ENCODE measurements at places on chromosomes 16 and 17. TPM values are rescaled to one million over a fixed set of nuclear protein-coding genes. Genes with fewer than 3 reads are reported as not detected.

CHST4 gene
- total RNA-seq, result 12.1 TPM

TNRC6C gene
- 28.9 TPM for total RNA-seq

KRT28 gene
- total RNA-seq, result not detected

C17orf100 gene
- 1.6 TPM for total RNA-seq

GPRC5C gene
- total RNA-seq, result 17.1 TPM

HID1 gene
- total RNA-seq, result 15.1 TPM

KRT25 gene
- total RNA-seq, result not detected

CNTROB gene
- total RNA-seq, result 30.0 TPM

DNA sequence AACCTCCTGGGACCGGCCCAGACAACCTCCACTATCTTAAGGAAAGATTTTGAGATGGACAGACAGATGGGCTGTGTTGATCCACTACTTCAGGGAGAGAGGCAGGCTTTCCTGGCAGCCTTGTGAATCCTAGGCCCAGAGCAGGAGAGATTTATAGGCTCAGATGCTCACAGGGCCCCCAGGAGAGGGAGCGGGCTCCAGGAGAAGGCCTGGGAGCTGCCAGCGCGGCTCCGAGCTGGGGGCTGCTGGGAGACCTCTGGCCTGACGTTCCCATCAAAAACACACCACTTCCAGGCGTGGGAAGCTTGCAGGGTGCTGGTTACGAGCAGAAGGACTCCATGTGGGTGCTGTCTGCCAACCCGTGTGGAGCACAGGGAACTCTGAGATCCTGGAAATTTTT lies 53.2 kb downstream of the MYH11 start:
- no peak for DNase-seq

DNA sequence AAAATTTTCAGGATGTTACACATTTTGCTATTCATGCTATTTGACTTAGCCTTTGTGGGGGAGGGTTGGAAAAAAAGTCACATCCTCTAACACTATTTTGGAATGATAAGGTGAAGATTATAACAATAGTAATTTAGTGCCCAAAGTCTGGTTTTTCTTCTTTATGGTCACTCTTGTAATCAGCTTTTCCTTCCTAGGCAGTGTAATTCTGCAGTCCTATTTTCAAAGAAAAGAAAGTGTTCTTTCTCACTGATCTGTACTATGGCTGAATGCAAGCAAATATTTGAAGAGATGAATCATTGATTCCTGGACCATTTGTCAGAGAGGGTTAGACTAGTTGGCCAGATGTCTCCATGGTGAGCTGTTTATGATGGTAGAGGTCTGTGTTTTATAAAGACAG lies 8.4 kb downstream of the RSPRY1 start:
- no peak for DNase-seq

DNA sequence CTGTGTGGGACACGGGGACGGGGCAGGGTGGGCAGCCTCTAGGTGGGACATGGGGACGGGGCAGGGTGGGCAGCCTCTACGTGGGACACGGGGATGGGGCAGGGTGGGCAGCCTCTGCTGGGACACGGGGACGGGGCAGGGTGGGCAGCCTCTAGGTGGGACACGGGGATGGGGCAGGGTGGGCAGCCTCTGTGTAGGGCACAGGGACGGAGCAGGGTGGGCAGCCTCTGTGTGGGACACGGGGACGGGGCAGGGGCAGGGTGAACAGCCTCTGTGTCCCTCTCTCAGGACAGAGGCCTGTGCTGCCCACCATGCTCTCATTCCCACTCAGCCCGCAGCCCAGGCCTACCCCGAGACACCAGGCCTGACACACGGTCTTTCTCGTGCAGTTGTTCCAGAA lies 16.9 kb upstream of the MRPL38 start:
- DNase-seq, result no peak

DNA sequence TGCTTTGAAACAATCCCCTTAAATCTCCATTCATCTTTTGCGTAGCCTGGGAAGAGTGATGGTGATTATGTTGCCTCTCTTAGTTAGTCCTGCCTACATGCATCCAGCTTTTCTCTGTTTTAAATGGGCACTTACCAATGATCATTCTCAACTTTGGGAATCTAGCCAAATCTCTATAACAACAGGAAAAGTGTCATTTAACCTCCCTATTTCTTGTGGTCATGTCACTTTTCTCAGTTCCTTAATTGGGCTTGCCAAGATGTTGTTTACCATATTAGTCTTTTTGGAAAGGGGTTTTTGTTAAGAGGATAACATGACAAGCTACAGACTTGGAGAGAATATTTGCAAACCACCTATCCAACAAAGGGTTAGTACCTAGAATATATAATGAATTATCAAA lies 15.6 kb upstream of the CLEC10A start:
- no peak for DNase-seq

DNA sequence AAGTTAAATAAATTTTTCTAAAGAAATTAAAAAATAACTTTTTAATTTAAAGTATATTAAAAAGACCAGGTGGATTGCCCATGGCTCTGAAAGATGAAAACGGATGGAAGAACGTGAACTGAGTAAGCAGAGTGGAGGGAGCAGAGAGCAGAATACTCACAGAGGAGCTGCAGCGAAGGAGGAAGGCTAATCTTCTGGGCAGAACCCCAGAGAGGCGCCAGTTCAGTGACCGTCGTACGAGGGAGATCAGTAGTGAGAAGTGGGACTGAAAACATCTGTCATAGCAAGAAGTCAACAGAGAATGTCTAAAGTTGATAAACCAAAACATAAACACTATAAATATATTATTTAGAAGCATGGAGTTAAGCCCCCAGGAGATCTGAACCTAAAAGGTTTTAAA lies 34.9 kb downstream of the UBE2G1 start:
- DNase-seq, result no peak

GRCh38 chr17:64148699-64149098 lies 18.8 kb upstream of the ERN1 start:
- no peak for DNase-seq

- DNase-seq, result no peak
Observed at GRCh38 chr16:58532414-58532813, 17.1 kb downstream of the SETD6 start.

- DNase-seq, result no peak
Observed at GRCh38 chr17:11205659-11206058, 35.4 kb upstream of the SHISA6 start.

DNA sequence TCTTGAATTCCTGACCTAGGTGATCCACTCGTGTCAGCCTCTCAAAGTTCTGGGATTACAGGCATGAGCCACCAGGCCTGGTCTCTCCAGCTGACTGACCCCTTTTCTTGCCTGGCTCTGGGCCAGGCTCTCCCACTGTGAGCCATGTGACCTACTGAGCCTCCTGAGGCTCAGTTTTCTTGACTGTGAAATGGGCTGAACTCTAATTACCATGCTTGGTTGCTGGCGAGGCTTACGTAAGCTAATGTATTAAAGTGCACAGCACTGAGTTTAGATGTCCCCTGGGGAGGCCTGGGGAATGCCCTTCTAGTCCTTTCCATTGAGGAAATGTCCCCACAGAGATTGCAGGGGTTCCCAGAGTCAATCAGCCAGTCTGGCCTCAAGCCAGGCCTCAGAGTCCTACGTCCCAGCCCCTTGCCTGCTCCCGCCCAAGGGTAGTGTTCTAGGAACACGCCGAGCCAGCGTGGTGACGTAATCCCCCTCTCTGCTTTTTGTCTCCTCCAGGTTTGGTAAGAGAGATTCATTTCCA lies 45.8 kb upstream of the LGALS9 start:
- no peak for DNase-seq

DNA sequence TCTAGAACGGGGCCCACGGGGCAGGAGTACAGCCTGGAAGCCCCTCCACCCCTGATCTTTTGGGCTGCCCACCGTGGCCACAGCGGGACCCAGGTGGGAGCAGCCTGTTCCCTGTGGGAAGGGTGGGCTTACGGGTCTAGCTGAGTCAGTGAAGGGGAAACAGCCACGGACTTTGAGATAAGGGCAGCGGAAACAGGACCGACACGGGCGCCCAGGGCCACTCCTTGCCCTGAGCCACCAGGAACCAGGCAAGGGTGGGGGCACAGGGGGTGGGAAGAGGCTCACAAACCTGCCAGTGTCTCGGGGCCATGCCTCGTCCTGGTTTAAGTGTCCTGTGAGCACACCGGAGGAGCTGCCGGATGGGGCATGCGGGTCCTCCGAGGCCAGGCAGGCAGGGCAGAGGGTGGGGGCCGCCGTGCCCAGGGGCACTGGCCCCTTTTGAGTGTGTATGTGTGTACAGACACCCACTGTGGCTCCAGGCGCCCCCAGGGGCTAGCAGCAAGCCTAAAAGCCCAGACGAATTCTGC lies 47.6 kb upstream of the PVALEF start:
- DNase-seq, result no peak

DNA sequence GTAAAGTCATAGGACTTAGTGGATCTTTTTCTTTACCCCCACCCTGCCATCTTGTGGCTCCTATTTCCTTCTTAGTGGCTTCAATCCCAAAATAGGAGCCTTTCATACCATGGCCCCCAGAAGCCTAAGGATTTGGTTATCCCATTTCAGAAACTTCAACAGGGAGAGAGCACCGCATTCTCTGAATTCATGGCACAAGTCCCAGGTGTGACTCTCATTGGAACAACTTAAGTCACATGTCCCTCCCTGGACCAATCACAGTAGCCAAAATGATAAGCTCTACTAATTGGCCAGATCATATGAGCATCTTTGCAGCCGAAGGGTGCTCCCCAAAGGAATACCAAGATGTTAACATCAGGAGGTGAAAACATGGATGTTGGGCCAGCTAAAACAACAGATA lies 43.2 kb downstream of the AXIN2 start:
- DNase-seq, result no peak

GRCh38 chr17:34579017-34579946 lies at the start of gene TMEM132E:
Gene TMEM132E, plus strand, starts transcription at chr17:34579582. Its CDS starts 1,495 bp downstream, at chr17:34581077.
- no peak for DNase-seq

- peak; percentile 92 for DNase-seq
Observed at GRCh38 chr17:81702934-81703746, at the start of gene MRPL12. Gene MRPL12, plus strand, starts transcription at chr17:81703367. Its CDS starts 135 bp downstream, at chr17:81703502.

DNA sequence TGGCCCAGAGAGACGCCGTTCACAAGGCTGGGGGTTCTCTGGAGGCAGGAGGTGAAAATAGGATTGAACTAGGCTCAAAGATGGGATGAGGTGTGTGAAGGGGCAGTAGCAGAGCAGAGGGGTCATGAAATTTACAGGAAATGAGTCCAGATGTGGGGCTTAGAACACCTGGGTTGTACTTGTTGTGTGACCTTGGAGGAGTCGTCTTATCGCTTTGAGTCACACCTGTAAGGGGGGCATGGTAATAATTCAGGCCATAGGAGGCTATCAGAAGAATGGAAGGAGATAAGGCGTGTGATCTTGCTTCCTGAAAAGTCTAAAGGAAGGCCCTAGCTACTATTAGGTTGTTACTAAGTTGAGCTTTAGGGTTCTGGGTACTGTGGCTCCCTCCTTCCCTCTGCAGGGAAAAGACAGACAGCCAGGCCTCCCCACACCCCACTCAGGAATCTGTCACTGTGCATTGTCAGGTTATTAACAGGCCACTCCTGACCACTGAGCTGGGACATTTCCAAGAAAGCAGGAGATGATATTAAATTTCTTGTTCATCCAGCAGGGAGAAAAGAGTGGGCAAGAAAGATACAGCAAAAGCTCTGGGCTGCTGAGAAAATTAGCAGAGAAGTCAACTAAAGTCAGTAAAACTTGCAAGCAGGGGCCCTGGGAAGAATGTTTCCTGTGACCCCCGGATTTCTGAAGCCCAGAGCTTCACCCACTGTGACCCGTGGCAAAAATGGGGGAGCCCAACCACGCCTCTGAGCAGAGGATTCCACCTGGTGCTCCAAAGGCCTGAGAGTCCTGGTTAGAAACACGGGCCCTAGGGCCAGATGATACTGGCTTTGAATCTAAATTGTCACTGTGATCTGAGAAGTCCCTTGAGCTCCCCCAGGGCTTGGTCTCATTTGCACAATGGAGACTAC lies 6.0 kb upstream of the CDC42EP4 start:
- no peak for DNase-seq

DNA sequence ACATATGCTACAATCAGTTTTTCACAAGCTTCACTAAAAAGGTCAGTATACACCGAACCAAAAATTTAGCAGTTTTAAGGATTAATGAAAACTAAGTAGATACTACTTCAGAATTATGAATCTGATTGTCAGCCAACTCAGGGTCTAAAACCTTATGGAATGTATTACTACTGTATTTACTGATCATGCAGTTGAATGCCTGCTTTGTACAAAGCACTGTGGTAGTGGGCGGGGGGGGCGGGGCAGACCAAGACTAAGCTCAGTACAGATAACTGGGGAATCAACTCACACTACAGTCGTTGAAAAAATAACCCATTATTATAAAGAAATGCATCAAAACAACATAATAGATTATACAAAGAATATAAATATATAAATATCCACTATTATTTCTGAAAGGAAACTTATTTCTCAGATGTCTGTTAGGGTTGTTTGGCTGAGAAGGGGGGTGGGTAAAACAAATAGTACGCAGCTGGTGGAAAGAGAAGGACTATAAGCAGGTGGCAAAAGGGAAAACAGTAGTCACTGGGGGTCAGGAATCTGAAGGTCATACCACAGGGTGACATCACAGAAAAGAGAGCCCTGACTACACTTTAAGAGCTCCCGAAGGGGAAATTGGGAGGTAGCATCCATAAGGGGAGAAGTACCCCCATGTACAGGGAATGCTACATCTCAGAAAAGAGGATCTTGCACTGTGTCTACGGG lies 109.4 kb upstream of the AXIN2 start:
- no peak for DNase-seq

- DNase-seq, result no peak
Observed at GRCh38 chr16:85664580-85665372, 24.0 kb downstream of the GINS2 start.

DNA sequence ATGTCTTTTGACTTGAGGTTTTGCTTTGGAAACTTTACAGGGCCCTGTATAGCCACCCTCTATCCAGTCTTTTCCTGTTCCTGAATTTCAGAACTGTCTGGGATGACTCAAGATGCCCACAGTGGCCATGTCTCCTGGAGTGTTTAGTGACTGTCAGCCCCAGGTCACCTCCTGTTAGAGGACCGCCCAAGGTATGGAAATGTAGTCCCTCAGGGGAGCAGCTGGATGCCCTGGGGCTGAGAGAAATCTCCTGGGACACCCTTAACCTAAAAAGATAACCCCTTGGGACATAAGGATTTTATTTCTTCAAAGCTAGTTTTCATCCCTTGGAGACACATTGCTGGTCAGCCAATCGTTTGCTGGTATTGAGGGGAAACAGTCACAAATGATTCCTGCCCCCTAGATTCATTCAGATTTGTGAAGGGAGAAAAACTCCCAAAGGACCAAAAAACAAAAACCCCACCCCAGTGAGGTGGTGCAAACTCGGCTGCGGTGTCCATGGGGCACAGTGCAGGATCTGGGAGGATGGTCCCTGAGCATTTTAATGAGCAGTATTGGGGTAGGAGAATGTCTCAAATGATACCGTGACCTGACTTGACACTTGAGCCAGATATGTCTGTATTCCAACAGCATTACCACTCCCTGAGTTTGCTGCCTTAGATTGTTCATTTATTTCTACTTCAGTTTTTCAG lies 1.7 kb downstream of the ZNF267 start:
- no peak for DNase-seq
